T-cell (primary cell): ENCODE measurements at places on chromosomes 3 and 15. TPM values are rescaled to one million over a fixed set of nuclear protein-coding genes. Genes with fewer than 3 reads are reported as not detected.

Gene CEMIP
- not detected for total RNA-seq

Gene ANKRD28
- total RNA-seq, result 39.0 TPM

Gene SLCO3A1
- 26.2 TPM for total RNA-seq

- no peak overlapping the region for H3K27ac ChIP-seq
- no peak for DNase-seq
- no peaks in the 10 kb centered on the region for H3K4me1 ChIP-seq
- no peaks in the 10 kb centered on the region for H3K27me3 ChIP-seq
Measured at GRCh38 chr3:132963786-132964185, 74.4 kb upstream of the TMEM108 start.

- no peak for DNase-seq
- H3K4me3 ChIP-seq, result no peak overlapping the region
- H3K36me3 ChIP-seq, result no peaks in the 10 kb centered on the region
- no peaks in the 10 kb centered on the region for H3K27me3 ChIP-seq
Measured at GRCh38 chr3:175207361-175207760, 348.2 kb downstream of the NAALADL2 start.

GRCh38 chr15:83283138-83283812 lies 1.2 kb downstream of the BNC1 start:
- no peaks in the 10 kb centered on the region for H3K4me1 ChIP-seq
- H3K27ac ChIP-seq, result no peak overlapping the region
- H3K27me3 ChIP-seq, result peaks cover 21% of the 10 kb centered on the region
- no peak for DNase-seq

- no peak overlapping the region for H3K4me3 ChIP-seq
- no peak for DNase-seq
- H3K27me3 ChIP-seq, result no peaks in the 10 kb centered on the region
Measured at GRCh38 chr15:47768735-47769134, 51.4 kb downstream of the SEMA6D start.

DNA sequence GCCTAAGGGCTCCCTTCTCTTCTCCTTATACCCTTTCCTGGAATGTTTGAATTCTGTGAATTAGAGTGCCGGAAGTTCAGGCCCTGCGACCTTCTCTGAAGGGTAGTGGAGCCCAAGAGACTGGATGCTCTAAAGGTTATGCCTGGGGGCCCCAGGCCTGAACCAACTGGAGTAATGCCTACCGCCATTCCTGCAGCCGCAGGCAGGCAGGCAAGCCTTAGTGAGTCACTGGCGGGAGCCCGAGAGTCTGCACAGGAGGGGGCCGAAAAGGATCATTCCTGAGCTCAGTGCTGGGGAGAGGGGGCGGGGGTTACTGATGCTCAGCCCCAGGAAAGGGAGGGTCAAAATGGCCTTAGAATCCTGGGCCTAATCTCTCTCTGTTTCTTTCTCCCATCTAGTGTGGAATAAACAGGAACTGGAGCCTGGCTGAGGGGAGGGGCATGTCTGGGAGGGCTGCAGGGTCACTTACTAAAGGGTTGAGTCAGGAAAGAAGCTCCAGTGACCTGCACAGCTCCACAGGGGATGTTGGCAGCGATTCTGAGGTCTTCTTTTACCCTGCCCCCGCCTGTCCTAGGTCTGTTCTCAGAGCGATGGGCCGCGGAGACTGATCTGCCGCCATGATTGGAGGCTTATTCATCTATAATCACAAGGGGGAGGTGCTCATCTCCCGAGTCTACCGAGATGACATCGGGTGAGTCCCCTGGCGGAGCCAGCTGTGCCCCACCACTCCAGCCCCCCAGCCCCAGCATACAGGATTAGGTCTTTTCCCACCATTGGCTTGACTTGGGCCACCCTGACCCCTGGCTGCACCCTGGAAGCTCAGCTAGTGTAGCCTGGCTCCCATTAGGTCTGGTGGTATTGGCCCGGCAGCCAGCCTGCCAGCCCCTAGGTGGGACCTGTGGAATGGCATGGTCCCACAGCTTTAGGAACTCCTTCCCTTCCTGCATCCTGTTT lies 2.0 kb downstream of the AP2M1 start:
- H3K27me3 ChIP-seq, result no peaks in the 10 kb centered on the region
- no peak overlapping the region for H3K27ac ChIP-seq
- H3K4me3 ChIP-seq, result peak overlapping the region; percentile 83
- DNase-seq, result no peak
- peaks cover 44% of the 10 kb centered on the region for H3K4me1 ChIP-seq

- DNase-seq, result no peak
- no peak overlapping the region for H3K27ac ChIP-seq
- H3K36me3 ChIP-seq, result no peaks in the 10 kb centered on the region
- no peaks in the 10 kb centered on the region for H3K27me3 ChIP-seq
- H3K4me3 ChIP-seq, result no peak overlapping the region
Measured at GRCh38 chr3:130783629-130784028, 37.0 kb upstream of the PIK3R4 start.

GRCh38 chr3:129266651-129267050 lies 12.0 kb upstream of the HMCES start:
- no peak overlapping the region for H3K27ac ChIP-seq
- no peak overlapping the region for H3K4me3 ChIP-seq
- no peak for DNase-seq
- H3K4me1 ChIP-seq, result no peaks in the 10 kb centered on the region
- H3K36me3 ChIP-seq, result peaks cover 98% of the 10 kb centered on the region

- no peak overlapping the region for H3K4me3 ChIP-seq
- no peaks in the 10 kb centered on the region for H3K27me3 ChIP-seq
- no peak overlapping the region for H3K27ac ChIP-seq
- DNase-seq, result no peak
Measured at GRCh38 chr3:8317661-8318649, 183.7 kb upstream of the LMCD1 start.

DNA sequence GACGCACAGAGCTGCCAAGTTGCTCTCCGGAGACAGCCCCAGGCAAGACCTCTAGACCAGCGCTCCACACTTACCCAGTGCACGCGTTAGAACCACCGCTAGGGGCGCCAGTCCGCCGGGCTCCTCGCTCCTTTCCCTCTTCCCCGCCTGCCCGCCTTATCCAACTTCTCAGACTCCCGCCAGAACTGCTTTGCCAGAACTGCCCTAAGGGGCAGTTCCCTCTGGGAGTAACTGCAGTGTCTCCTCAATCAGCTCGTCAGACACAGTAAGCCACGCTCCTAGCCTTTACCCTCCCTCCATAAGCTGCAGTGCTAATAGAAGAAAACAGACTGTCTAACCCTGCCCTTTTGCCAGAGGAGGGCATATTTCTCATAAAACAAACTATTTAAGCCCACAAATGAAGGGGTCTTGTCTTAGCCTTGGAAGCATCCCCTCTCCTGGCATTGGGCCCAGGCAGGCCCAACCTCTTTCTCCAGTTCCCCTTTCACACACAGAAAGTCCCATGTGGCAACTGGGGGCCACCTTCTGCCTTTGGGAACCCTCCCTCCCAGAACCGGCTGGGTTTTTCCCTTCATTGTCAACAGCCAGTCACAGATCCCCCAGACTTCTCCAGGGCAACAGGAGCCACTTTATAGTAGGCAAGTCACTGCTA lies 3.7 kb downstream of the BMF start:
- peak overlapping the region; percentile 9 for H3K27ac ChIP-seq
- peak; percentile 71 for DNase-seq
- no peak overlapping the region for H3K4me3 ChIP-seq
- H3K4me1 ChIP-seq, result peaks cover 34% of the 10 kb centered on the region
- no peaks in the 10 kb centered on the region for H3K36me3 ChIP-seq
